Activated CD4-positive, alpha-beta T cell treated with anti-CD3 and anti-CD28 coated beads, Interleukin-2, amount 10 ng/mL, durations not matched to agents 7 days and 5 days (primary cell): ENCODE measurements at places on chromosomes 5 and 9. TPM values are rescaled to one million over a fixed set of nuclear protein-coding genes. Genes with fewer than 3 reads are reported as not detected.
A peak's percentile ranks its signal among the peaks of the same experiment; 100 is the strongest.

The TIMD4 gene
- 1.2 TPM for total RNA-seq

The TAF11L14 gene
- not detected for total RNA-seq

The CNTNAP3B gene
- total RNA-seq: not detected

GRCh38 chr5:124980163-124980941 is 233.9 kb upstream of the ZNF608 start:
- no peak for DNase-seq
- H3K27me3 ChIP-seq: no peaks in the 10 kb centered on the region
- no peak overlapping the region for H3K4me3 ChIP-seq
- no peaks in the 10 kb centered on the region for H3K36me3 ChIP-seq
- H3K27ac ChIP-seq: no peak overlapping the region
- H3K4me1 ChIP-seq: no peaks in the 10 kb centered on the region

- peaks cover 3% of the 10 kb centered on the region for H3K27me3 ChIP-seq
- H3K36me3 ChIP-seq: no peaks in the 10 kb centered on the region
- H3K4me3 ChIP-seq: no peak overlapping the region
- DNase-seq: no peak
- H3K27ac ChIP-seq: no peak overlapping the region
Measured at GRCh38 chr5:107365320-107366109, 305.2 kb downstream of the EFNA5 start.

GRCh38 chr9:96135076-96135752 is 166.8 kb downstream of the HSD17B3 start:
- H3K36me3 ChIP-seq: no peaks in the 10 kb centered on the region
- peaks cover 5% of the 10 kb centered on the region for H3K27me3 ChIP-seq
- DNase-seq: no peak
- H3K4me1 ChIP-seq: peaks cover 18% of the 10 kb centered on the region

DNA sequence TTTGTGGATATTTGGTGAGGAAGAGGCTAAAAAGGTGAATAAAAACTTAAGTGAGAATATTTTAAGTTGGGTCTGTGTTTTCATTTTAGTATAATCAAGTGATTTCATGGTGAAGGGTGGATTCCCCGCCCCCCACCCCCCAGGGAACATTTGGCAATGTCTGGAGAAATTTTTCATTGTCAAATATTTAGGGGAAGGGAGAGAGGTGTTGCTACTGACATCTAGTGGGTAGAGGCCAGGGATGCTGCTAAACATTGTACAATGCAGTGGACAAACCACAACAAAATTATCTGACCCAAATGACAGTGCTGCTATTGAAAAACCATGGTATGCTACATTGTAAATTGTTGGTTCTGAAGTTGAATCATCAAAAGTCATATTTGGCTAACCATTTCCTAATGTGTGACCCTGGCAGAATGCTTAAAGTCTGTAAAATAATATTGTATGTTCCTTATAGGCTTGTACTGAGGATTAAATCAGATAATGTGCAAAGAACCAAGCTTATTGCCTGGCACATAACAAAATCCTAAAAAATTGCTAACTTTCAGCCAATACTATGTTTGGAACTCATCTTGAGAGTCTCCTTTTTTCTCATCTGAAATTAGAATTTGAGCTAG is 5.6 kb downstream of the C5orf24 start:
- peaks cover 39% of the 10 kb centered on the region for H3K36me3 ChIP-seq
- no peak for DNase-seq
- no peak overlapping the region for H3K4me3 ChIP-seq
- peak overlapping the region; percentile 36 for H3K27ac ChIP-seq

DNA sequence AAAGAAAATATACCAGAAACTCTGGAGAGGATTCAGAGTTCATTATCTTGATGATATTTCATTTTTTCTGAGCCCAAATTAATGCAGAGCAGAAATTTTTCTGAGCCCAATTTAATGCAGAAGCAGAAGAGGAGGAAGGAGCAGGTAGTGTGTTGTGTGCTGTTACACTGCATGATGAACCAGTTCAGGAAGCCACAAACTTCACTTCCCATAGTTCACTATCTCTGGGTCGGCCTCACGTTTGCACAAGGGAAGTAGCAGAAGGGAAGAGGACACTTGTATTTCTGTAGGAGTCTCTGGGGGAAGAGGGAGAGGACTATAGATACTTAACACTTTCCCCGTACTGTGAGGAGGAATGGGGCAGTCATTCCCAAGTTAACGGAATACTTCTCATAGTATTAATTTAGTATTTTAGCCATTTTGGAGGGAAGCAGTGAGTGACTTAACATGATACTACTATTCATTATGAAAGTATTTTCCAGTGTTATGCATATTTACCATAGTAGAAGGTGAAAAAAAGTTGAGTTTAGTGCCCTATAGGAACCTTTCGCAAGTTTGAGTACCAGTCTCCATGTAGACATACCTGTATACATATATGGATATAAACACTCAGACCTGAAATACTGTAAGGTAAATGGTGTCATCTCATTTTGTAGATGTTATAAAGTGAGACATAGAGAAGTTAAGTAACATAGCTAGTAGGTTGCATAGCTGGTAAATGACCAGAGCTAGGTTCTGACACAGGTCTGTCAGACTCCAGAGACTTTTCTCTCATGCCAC is 30.0 kb downstream of the XPA start:
- H3K27me3 ChIP-seq: no peaks in the 10 kb centered on the region
- no peak overlapping the region for H3K4me3 ChIP-seq
- H3K27ac ChIP-seq: peak overlapping the region; percentile 7
- H3K4me1 ChIP-seq: peaks cover 18% of the 10 kb centered on the region

DNA sequence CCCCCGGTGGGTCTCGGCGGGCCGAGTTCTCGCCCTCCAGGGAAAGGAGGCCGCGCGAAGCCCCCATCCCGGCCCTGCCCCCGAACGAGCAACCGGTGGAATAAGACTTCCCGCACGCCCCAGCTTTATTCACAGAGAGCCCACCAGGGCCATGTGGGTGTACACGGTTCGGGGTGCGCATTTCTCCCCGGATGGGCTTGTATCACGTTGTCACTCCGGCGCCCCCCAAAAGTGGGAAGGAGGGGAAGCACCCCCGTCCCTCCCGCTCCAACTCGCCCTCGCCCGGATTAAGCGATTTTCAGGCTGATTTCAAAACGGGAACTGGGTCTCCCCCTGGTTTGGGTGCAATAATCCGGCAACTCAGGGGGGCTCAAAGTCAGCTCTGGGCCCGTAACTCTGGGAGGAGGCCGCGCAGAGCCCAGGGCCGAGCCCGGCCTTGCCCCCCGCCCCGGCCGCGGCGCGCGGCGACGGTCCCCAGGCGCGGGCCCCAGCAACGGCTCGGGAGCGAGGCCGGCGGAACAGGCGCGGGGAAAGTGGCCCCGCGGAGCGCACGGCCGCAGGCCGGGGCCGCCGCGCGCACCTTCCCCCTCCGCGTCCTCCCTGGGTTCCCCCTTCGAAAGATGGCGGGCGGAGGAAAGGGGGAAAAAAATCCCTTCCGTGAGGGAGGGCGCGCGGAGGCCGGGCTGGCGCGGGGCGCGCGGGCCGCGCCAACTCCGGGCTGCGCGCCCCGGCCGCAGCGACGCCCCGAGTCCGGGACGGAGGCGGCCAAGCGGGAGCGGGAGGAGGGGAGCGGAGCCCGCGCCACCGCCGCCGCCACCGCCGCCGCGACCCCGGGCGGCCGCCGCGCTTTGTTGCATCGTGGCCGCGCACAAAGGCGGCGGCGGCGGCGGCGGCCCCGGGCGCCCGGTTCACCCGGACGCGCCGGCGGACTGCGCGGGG is 644 bp downstream of the BRD3 start:
- no peaks in the 10 kb centered on the region for H3K36me3 ChIP-seq
- peak; percentile 49 for DNase-seq
- peak overlapping the region; percentile 99 for H3K27ac ChIP-seq
- peaks cover 39% of the 10 kb centered on the region for H3K4me1 ChIP-seq
- H3K27me3 ChIP-seq: peaks cover 13% of the 10 kb centered on the region

DNA sequence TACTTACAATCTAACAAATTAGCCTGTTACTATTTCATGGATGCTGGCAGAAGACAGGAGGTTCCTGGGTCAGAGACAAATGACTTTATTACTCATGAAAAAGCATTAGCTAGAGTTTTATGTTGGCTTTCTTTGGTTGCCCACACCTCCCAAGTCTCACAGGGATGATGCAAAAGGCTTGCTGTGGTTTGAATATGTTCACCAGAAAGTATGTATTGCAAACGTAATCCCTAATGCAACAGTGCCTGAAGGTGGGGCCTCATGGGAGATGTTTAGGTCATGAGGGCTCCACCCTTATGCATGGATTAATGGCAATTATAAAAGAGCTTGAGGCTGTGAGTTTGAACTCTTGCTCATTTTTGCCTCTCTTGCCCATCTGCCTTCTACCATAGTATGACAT is 28.5 kb downstream of the DPYSL3 start:
- no peak for DNase-seq
- H3K27ac ChIP-seq: no peak overlapping the region
- no peaks in the 10 kb centered on the region for H3K36me3 ChIP-seq
- H3K4me1 ChIP-seq: no peaks in the 10 kb centered on the region
- H3K27me3 ChIP-seq: peaks cover 10% of the 10 kb centered on the region
- H3K4me3 ChIP-seq: no peak overlapping the region

DNA sequence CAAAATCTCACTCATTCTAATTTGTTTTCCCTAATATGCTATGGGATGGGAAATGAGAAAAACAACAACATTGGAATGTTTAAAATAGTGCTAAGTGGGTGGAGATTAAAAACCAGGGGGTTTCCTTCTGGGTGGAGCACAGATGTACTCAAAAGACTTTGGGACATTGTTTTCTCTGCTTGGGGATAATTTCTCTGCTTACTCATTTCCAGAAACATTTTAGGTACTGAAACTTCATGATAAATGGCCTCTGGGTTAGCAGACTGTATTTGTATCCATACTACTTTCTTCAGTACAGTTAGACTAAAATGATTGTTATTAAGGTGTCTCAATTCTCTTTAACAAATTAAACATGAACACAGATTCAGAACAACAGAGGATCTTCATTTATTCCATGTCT is 17.4 kb downstream of the ELOVL7 start:
- H3K4me3 ChIP-seq: no peak overlapping the region
- DNase-seq: no peak
- H3K36me3 ChIP-seq: no peaks in the 10 kb centered on the region
- no peaks in the 10 kb centered on the region for H3K27me3 ChIP-seq
- H3K4me1 ChIP-seq: peaks cover 30% of the 10 kb centered on the region

DNA sequence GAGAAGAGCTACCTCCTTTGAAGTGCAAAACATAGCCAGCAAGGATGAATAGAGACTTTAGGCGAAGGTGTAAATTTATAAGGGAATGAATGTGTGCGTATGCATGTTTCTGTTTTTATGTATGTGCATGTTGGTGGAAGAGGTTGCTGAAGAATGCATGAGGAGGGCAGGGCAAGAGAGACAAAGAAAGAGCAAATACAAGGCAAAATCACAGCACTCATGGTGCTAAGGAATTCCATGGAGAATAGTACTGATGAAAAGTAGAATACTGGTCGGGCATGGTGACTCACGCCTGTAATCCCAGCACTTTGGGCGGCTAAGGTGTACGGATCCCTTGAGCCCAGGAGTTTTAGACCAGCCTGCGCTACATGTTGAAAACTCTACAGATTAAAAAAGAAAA is 762.1 kb upstream of the PTPRD start:
- H3K36me3 ChIP-seq: no peaks in the 10 kb centered on the region
- H3K4me3 ChIP-seq: no peak overlapping the region
- no peaks in the 10 kb centered on the region for H3K27me3 ChIP-seq
- no peaks in the 10 kb centered on the region for H3K4me1 ChIP-seq
- DNase-seq: no peak

DNA sequence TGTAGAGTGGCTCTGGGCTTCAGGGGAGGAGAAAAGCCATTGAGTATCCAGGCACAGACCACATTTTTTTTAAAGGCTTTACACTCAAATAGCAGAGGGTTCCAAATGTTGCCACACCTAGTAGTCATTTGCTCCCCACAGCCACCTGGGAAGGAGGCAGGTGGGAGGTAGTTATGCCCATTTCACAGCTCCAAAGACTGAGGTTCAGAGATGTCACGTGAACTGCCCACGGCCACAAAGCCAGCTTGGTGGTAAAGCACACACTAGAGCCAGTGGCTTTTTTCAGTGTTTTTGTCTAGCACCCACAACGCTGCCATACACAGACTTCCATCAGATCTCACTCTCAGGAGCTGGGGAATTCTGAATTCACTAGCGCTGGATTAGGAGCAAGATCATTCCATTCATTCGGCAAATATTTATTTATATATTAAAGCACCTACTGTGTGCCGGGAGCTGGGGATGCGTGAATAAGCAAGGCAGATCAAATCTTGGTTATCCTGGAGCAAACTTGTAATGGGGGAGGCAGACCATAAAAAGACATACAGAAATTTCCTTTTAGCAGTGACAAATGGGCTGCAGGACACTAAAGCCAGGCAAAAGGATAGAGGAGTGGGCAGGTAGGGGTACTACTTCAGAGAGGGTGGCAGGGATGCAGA is 7.4 kb downstream of the WHRN start:
- no peaks in the 10 kb centered on the region for H3K36me3 ChIP-seq
- DNase-seq: no peak
- peaks cover 29% of the 10 kb centered on the region for H3K27me3 ChIP-seq
- no peak overlapping the region for H3K4me3 ChIP-seq
- H3K4me1 ChIP-seq: peaks cover 5% of the 10 kb centered on the region

GRCh38 chr9:114505187-114506081 is at the start of gene WHRN:
WHRN (minus strand) TSS chr9:114505473; CDS start chr9:114504801, 672 bp downstream.
- peak within 1 kb of the TSS; percentile 76 for H3K4me3 ChIP-seq
- peaks cover 10% of the 10 kb centered on the region for H3K4me1 ChIP-seq
- peaks cover 76% of the 10 kb centered on the region for H3K27me3 ChIP-seq
- peak within 1 kb of the TSS; percentile 82 for H3K27ac ChIP-seq

- H3K27me3 ChIP-seq: peaks cover 14% of the 10 kb centered on the region
- peaks cover 4% of the 10 kb centered on the region for H3K36me3 ChIP-seq
- peaks cover 5% of the 10 kb centered on the region for H3K4me1 ChIP-seq
- no peak overlapping the region for H3K27ac ChIP-seq
Measured at GRCh38 chr5:14258840-14259239, 115.7 kb downstream of the TRIO start.

- peak overlapping the region; percentile 24 for H3K4me3 ChIP-seq
- DNase-seq: no peak
- H3K4me1 ChIP-seq: peaks cover 96% of the 10 kb centered on the region
- H3K27ac ChIP-seq: peak overlapping the region; percentile 94
- peaks cover 90% of the 10 kb centered on the region for H3K36me3 ChIP-seq
- no peaks in the 10 kb centered on the region for H3K27me3 ChIP-seq
Measured at GRCh38 chr9:89465726-89466308, 32.1 kb downstream of the SEMA4D start.

GRCh38 chr5:9596171-9596780 is 33.9 kb downstream of the TAS2R1 start:
- H3K27ac ChIP-seq: no peak overlapping the region
- no peaks in the 10 kb centered on the region for H3K27me3 ChIP-seq
- no peak overlapping the region for H3K4me3 ChIP-seq
- H3K4me1 ChIP-seq: no peaks in the 10 kb centered on the region
- DNase-seq: no peak

GRCh38 chr9:68913054-68913453 is 100.9 kb downstream of the PRKACG start:
- peaks cover 2% of the 10 kb centered on the region for H3K27me3 ChIP-seq
- no peaks in the 10 kb centered on the region for H3K36me3 ChIP-seq
- no peak overlapping the region for H3K4me3 ChIP-seq

GRCh38 chr5:38543886-38544285 is 12.6 kb downstream of the LIFR start:
- H3K4me3 ChIP-seq: no peak overlapping the region
- no peaks in the 10 kb centered on the region for H3K36me3 ChIP-seq
- no peak overlapping the region for H3K27ac ChIP-seq
- H3K27me3 ChIP-seq: peaks cover 11% of the 10 kb centered on the region
- no peak for DNase-seq
- no peaks in the 10 kb centered on the region for H3K4me1 ChIP-seq

- H3K27me3 ChIP-seq: peaks cover 19% of the 10 kb centered on the region
- peak; percentile 31 for DNase-seq
- H3K27ac ChIP-seq: peak within 1 kb of the TSS; percentile 66
- peak within 1 kb of the TSS; percentile 52 for H3K4me3 ChIP-seq
Measured at GRCh38 chr9:129665389-129665775, at the start of gene PRRX2. PRRX2 (plus strand) TSS chr9:129665647; CDS start chr9:129665868, 221 bp downstream.
